CD4-positive, alpha-beta T cell treated with Interferon alpha-2 for 1 hour (primary cell): ENCODE measurements at places on chromosomes 2 and 18.
A peak's percentile ranks its signal among the peaks of the same experiment; 100 is the strongest.

GRCh38 chr2:239002954-239003623 is 155.2 kb downstream of the TWIST2 start:
- DNase-seq = no peak

GRCh38 chr18:23970161-23971096 is 44.1 kb upstream of the TTC39C start:
- peak; percentile 89 for DNase-seq

GRCh38 chr2:144351687-144352086 is 168.2 kb downstream of the ZEB2 start:
- no peak for DNase-seq

GRCh38 chr2:236535024-236535423 is 34.6 kb upstream of the ACKR3 start:
- DNase-seq = no peak

GRCh38 chr2:129763966-129764365 is 215.5 kb upstream of the RAB6C start:
- DNase-seq = no peak

DNA sequence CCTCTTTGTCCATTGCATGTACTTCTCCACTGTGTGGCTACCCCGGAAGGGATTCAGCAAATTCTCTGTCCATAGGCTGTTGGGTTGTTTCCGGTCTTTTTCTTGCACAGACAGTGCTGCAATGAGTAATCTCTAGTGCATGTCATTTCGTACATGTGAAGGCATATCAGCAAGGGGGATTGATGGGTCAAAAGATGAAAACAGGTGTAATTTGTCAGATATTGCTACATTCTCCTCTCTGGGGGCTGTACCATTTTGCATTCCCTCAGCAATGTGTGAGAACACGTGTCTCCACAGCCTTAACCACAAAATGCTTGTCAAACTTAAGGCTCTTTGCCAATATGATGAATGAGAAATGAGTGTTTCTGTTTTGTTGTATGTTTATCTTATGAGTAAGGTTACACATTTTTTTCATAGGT is 60.5 kb downstream of the KLHL29 start:
- DNase-seq = no peak

- DNase-seq = no peak
Measured at GRCh38 chr2:49045083-49045482, 109.2 kb downstream of the FSHR start.

GRCh38 chr18:9334973-9335696 is 562 bp downstream of the TWSG1 start:
- DNase-seq = peak; percentile 50

DNA sequence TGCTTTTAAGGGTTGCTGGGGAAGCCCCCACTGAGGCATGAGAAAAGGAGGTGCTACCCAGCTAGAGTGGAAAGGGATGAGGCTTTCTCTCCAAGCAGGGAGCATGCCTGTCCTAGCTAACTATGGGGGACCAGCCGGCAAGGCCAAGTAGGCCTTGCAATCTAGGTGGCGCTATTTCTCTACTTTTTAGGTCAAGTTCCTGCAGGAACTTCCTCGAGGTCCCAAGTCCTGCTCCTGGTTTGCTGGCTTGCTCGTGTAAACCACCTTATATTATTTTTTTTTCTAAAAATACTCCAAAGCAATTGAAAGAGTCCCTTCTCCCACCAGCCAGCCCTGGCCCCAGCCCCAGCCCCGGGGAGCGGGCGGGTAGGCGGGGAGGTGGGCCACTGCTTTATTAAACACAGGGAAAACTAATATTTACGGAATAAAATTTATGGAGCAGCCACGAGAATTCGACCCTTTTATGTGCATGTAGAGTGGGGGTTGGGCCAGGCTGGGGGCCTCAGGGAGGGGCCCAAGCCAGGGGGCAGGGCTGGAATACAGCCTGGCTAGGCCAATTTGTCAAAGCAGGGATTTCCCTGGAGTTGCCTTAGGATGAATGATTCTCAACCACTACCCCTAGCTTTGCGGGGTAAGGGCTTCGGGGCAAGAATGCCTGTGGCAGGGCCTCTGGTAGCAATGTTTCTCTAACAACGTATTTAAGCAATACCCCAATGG is 12.8 kb upstream of the IHH start:
- DNase-seq = no peak

DNA sequence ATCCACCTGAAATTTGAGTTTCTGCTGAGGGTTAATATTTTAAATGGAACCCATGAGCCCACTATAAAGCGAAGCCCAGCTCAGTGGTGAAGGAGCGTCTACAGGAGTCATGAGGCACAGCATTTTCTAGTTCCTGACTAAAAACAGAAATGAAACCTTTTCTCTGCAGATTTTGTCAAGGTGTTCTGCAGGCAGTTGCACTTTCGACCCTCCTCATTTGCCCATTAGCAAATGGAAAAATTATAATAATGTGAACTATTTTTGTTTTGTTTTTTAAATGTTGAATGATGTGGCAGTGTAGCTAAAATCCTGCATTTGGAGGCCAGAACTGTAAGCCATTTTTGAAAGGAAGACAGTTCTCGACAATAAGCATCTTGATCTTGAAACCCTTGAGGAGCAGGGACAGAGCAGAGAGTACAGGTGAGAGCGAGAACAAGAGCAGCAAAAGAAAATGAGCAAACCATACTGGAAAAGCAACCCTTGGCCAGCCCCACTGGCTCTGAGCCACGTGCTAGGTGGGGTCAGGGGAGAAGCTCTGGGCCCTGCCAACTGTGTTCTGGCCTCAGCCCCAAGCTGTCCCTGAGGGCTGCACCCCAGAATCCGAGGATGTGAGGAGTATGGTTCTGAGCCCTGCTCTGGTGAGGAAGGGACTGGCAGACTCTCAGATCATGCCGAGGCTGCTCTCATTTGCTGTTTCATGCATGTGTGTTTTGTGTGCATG is 26.4 kb upstream of the COPS8 start:
- no peak for DNase-seq

GRCh38 chr2:182642328-182642727 is 73.7 kb upstream of the DNAJC10 start:
- DNase-seq = peak; percentile 31

DNA sequence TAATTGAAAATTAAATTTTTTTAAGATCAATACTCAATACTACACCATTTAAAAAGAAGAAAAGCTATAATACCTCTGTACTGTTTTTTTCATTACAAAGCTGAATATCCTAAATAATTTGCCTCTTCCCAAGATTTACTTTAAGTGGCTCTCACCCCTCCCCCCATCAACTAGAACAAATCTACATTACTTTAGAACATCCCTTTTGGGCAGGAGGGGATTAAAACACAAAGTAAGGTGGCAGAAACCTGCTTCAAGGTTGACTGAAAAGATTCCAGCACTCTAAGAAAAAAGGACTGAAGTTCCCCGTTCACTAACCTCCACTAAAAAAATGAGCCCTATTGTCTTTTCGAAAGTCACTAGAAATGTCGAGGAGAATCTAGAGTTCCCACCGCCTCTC is 42.3 kb downstream of the SLC38A11 start:
- no peak for DNase-seq
